NCI-H1092 (cell line): ENCODE measurements at places on chromosomes 2 and 18.

GRCh38 chr2:203891474-203891873 is 23.9 kb downstream of the CTLA4 start:
- no peak for DNase-seq

GRCh38 chr18:47108998-47109405 is 41.3 kb downstream of the HDHD2 start:
- DNase-seq = no peak

DNA sequence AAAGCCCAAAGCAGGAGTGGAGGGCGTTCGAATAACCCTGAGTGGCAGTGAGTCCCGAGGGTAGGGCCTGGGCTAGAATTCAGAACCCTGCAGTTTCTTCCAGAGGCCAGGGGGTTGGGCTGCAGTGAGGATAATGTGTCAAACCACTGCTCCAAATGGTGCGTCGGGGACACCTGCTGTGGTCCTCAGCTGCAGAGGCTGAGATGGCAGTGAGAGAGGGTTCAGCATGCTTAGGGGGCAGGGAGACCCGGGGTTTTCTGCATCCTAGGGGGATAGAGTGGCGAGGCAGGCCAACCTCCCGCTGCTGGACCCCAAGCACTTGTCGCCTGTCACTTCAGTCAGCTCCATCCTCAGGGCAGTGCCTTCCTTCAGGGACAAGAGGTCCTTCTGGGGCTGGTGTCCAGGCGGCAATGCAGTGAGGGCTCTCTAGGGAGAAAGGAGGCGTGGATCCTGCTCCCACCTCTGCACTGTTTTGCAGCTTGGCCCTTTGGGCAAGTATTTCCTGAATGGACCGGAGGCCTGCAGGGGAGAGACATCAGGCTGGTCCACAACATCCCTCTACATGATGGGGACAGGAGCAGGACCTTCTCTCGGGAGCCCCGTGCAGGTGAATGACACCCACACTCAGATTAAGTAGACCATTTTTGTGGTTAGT is 8.4 kb upstream of the NTSR2 start:
- DNase-seq = no peak

DNA sequence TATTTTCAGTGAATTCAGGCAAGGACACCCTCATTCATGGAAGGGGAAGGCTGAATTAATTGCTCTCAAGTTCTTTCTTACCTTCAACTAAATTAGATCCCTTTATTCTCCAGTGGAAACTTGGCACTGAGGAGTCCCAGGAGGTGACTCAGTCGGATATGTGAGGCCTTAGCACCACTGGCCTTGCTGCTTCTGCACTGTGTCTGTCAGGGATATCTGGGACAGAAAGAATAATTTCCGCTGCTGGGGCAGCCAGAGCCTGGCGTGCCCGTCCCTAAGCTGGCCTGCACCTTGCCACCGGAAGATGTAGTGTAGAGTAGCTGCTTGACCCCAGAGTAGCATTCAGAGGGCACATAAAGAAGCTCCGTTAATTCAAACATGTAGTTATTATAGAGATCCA is 53.4 kb downstream of the LIMS1 start:
- DNase-seq = no peak
